Activated T-helper 2 cell treated with anti-CD3 and anti-CD28 coated beads, Interferon-gamma antibody, Interleukin-2, Interleukin-4, amounts not matched to agents 10 μg/mL and 5 μg/mL and 100 μg/mL, durations not matched to agents 14 hours and 24 hours and 36 hours (primary cell): ENCODE measurements at places on chromosomes 4 and X.

DNA sequence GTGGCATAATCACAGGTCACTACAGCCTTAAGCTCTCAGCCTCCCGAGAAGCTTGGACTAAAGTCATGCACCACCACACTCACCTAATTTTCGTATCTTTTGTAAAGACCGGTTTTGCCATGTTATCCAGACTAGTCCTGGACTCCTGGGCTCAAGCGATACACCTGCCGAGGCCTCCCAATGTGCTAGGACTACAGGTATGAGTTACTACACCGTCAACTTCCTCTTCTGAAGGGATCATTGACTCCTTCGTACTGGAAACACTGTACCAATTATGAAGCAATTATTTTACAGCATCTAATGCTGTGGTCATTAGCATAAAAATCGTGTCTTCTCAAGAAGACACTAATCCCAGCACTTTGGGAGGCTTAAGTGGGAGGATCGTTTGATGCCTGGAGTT is 35.2 kb downstream of the PDS5A start:
- no peak for DNase-seq

GRCh38 chr4:141246683-141247429 is 26.2 kb downstream of the ZNF330 start:
- DNase-seq: no peak

- no peak for DNase-seq
Measured at GRCh38 chrX:44978976-44979375, 106.0 kb downstream of the KDM6A start.

DNA sequence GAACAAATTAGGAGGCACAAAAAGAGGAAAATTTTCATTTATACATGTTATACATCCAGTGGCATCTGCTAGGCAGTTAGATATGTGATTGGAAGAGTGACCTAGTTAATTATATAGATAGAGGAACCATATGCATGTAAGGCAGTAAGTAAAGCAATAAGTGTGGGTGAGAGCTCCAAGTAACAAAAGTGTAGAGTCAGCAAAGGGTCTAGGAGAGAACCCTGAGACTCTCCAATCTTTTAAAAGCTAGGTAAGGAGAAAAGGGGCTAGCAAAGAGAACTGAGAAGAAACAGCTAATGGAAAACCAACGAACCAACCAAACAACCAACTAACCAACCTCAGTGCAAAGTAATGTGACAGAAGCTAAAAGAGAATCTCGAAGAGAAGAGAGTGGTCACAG is 3.8 kb upstream of the CFAP299 start:
- DNase-seq: no peak

DNA sequence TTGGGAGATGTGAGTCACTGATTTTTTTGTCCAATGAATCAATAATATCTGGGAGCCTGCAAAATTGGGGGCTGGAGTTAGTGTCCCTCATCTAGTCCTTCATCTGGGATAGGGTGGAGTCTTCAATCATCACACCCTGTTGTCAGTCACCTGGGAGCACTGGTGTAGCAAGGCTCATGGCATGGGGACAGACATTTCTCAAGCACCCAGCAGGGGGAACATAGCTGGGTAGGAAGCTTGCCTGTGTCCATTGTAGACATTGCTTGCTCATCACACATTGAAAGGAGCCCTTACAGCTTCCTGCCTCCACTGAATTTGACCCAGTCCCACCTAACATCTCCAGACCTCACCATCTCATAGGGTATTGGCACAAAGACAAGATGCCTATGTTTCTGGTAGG is 61.2 kb downstream of the SEL1L3 start:
- no peak for DNase-seq

- no peak for DNase-seq
Measured at GRCh38 chr4:48706736-48707135, 73.3 kb downstream of the FRYL start.
